ENCODE measurements at places on chromosomes 13 and 19.

- no peak for DNase-seq
Observed at GRCh38 chr13:80047406-80047805, 293.5 kb downstream of the SPRY2 start.

DNA sequence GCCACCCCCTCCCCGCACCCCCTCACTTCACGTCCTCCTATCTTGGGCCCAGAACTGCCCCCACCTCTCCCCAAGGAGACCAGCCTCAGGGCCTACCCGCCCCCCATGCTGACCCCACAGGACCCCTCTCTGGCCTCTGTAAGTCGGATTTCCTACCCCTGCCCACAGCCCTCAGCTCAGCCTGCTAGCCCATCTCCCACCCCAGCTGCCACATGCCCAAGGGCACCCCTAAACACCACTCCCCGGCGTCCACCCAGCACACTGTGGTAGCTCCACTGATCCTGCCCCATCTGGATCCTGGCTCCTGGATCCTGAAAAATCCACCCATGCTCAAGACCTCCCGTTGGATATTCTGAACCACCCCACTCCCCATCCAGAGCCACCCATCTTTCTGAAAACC is 805 bp downstream of the EVI5L start:
- DNase-seq: no peak

GRCh38 chr13:113917594-113918371 is 53.9 kb upstream of the GAS6 start:
- DNase-seq: no peak

DNA sequence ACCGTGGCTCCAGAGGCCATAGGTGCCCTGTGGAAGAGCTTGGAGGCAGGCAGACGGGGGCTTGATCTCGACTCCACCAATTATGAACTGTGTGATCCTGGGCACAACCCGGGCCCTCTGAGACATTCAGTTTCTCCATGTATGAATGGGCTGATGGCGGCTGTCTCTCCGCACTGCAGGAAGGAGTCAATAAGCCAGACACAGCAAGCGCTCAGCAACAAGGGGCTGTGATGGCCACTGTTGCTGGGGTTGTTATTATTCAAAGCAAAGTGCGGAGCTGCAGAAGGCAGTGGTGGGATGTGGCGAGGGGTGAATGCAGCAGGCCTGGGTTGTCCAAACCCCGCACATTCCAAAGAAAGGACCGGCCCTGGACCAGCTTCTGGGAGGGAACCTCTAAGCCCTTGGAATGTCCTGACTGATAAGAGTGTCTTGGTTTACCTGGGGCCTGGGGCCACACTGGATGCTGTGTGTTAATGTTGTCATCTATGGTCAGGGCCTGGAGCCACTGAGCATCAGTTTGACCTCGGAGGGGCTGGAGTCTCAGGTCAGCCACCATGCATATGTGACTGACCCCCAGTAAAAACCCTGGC is 8.3 kb downstream of the TMEM143 start:
- DNase-seq: no peak

- DNase-seq: no peak
Observed at GRCh38 chr19:30762651-30763050, 390.5 kb downstream of the ZNF536 start.

- DNase-seq: no peak
Observed at GRCh38 chr19:1232652-1233072, 5.1 kb downstream of the CBARP start.

GRCh38 chr13:60758637-60759036 is 361.6 kb downstream of the TDRD3 start:
- DNase-seq: no peak

DNA sequence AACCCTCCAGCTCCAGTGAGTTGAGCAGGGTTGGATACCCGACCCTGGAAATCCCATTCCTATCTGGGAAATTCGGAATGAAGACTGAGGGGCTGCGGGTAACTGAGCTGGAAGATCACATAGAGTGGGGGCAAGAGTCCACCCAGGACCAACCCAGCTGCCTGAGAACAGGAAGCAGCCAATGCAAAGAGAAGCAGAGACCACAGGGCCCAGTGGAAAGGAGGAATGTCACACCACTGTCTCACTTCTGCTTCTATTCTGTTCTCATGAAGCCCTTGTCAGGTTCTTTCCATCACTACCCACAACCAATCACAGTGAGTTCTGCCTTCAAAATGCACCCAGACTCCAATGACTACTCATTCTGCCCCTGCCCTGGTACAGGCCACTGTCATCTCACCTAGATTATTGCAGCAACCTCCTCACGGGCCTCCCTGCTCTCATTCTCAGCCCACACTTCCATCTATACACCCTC is 15.3 kb downstream of the DYRK1B start:
- no peak for DNase-seq

GRCh38 chr13:23357349-23357748 is 76.2 kb downstream of the SACS start:
- no peak for DNase-seq

- DNase-seq: no peak
Observed at GRCh38 chr19:2359992-2360685, at the start of gene TMPRSS9. TSS of gene TMPRSS9 (plus strand) at chr19:2360265. CDS start at chr19:2389786, 29,521 bp downstream.

DNA sequence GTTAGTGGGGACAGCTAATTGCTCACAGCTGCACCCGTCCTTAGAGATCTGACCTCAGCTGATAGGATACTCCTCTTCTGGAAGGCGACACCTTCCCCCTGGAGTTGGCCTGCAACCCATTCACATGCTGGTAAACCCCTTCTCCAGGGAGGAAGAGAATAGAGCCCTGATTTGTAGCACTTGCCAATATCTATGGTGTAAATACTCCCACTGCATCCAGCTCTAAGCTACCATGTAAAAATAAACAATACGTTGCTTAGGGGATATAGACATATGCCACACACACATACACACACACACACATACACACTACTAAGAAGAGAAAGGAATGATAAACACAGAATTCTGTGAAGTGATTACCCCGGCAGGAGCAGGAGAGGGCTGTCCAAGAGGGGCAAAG is 49.4 kb upstream of the KCTD15 start:
- DNase-seq: no peak

DNA sequence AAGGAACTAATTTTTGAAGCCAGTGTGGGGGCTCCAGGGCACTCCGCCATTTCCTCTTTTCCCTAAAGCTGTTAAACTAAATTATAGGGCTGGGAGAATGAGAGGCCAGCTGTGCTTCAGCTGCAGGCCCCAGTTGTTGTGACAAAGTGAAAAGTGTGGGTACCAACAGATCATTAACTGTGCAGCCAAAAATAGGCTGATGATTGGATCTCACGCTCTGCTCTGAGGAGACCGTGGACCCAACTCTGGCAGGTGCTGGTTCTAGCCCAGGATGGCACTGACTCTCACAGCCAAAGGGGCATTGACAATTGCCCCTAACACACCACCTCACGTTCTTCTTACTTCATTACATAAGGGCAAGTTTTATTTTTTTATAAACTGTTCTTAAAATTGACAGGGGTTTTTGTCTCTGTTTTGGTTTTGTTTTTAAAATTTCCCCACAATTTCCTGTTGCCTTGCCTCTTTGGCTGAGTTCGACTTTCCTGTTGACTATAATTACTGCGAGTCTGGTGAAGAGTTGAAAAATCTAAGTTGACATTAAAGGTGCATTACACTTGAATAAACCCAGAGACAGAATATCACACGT is 391.0 kb downstream of the FGF9 start:
- no peak for DNase-seq

- DNase-seq: no peak
Observed at GRCh38 chr19:38099966-38100365, 124.1 kb downstream of the DPF1 start.

DNA sequence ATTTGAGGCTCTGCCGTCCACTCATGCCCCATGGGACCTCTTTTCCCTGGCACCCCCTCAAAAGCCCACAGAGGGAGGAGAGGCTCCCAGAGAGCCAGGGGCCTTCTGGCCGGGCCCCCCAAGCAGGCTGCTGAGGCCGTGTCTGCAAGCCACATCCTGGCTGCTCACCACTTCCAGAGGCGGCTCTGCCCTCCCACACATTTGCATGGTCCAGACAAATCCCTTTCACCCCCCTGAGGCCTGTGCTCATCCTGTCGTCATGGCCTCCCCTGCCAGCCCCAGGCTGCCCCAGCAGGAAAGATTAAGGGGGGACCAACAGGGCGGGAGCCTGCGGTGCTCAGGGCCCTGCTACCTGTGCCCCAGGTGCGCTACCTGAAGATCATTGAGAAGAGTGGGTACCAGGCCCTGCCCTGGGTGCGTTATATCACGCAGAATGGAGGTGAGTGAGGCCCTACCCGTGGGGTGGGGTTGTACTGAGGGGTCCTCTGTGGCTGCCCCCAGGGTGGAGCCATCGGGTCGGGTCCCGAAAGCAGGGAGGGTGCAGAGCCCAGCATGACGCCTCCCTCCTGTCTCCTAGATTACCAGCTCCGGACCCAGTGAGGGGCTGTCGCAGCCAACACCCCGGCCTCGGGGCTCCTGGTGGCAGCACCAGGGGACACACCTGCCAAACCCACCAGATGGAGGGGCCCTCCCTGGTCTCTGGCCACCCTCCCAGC is 36.3 kb downstream of the AP1M1 start:
- DNase-seq: no peak

DNA sequence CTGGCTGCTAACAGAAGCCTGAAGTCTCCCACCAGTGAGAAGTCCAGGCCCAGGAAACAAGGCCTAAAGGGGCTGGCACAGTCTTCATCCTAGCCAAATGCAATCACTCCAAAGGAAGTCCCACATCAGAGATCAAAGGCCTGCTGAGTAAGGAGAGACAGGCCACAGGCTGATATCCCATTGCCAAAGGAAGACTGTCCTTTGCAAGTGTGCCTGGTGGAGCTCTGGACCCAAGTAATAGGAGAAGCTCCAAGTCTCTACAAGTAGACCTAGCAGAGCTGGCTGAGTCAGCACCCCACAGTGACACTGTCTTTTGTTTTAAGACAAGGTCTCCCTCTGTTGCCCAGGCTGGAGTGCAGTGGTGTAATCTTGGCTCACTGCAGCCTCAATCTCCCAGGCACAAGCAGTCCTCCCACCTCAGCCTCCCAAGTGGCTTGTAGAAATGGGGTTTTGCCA is 4.5 kb downstream of the DBP start:
- DNase-seq: no peak

DNA sequence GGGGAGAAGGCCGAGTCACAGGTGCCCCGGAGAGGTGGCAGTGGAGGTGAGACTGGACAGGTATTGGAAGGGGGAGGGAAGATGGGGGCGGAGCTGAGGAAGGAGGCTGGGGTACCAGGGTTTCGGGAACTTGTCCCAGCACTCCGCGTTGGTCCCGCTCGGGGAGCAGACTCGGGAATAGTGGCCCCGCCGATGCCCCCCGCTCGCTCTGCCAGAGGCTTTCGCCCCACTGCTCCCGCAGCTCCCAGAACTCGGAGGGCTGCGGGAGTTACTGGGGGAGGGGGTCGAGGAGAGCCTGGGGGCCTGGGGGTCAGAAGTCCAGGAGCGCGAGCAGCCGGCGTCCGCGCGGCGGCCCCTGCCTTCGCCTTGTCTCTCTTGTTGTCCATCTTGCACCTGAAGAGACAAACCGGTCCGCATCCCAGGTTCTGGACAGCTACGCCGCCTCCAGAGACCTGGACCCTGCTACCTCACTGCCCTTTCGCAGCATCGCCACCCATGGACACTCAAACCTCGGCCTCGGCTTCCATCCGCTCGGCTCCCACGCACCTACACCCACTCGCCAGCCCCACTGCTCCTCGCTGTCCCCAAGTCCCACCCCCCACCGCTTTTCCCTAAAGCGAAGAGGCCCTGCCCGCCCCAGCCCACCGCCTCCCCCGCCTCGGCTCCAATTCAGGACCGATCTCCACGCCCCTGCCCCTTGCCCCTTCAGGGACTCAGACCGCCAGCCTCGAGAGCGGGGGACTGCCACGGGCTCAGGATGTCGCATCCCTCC is 700 bp downstream of the PRR36 start:
- no peak for DNase-seq

All from putamen (tissue), 1 donor.